Pancreas (tissue), 10 donors: ENCODE measurements at places on chromosomes 5 and 9. TPM values are rescaled to one million over a fixed set of nuclear protein-coding genes. Genes with fewer than 3 reads are reported as not detected.

GRCh38 chr9:107351382-107352045 lies 68.4 kb downstream of the RAD23B start:
- no peak for DNase-seq

GRCh38 chr9:110650991-110651411 lies 17.6 kb upstream of the MUSK start:
- no peak for DNase-seq

DNA sequence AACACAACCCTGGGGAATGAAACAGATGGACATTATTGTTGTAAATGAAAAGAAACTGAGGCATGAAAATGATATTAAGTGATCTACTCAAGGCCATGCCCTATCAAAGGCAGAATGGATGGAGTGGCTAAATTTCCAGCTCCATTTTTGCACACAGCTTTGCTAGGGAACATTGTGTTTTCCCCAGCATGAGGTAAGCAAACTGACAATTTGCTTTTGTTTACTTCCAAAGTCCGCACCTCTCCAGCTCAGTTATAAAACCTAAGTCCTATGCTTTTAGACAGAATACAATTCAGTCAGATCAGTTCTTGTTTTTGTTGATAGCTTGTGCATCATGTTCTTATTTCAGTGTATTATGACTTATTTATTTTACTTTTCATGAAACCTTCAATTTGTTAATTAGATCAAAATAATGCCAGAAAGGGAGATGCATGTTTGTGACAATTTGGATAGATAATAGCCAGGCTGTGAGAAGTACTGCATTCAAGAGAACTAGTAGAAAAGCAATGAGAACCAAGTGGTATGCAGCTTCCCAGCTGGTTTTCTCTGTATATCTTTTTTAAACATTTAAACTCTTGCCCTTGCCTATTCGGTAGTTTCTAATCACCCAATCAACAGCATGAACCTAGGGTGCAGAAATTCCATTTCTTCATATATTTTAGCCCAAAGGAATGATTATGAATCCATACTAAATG lies 380.8 kb downstream of the SPATA31D1 start:
- no peak for DNase-seq

GRCh38 chr5:67346611-67347010 lies 150.0 kb upstream of the CD180 start:
- no peak for DNase-seq

DNA sequence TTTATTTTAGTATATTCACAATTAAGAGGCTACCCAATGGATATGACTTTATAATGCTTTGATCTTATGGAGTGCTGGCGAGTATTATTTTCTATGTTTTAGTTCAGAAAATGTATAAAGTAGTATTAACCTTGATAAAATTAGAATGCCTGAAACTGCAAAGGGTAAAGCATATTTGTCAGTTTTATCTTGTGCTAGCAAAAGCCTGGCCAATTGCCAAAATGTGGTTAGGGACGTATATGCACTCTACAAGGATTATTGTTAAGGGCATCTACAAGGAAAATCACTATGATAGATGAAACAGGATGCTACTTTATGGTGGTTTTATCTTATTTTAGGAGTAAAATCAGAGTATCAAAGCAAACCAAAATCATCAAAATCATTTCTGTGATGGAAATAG lies 281.7 kb downstream of the CCDC171 start:
- no peak for DNase-seq

DNA sequence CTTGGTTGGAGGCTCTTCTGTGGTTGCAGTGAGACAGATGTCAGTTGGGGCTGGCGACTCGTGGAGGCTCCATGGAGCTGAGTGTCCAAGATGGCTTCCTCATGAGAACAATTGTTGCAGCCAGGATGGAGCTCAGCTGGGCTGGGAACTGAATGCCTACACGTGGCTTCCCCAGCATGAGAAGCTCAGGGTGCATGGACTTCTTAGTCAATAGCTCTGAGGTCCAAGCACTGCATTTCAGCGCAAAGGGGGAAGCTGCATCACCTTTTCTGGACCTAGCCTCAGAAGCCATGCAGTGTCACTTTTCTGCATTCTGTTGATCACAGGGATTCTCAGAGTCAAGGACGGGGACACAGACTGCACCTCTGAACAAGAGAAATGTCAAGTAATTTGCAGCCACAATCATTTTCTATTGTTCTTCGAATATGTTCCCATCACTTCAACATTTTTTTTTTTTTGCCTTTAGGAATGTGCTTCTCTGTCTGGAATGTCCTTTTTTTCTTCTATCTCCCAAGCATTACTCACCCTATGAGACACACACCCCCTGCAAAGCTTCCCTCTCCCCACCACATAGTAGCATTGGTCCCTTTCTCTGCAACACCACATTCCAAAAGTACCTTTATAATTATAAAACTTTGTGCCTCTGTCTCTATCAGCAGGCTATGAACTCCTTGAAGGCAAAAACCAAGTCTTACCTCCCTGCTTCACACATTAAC lies 57.5 kb upstream of the STK32A start:
- no peak for DNase-seq

PCDHB2 gene
- 0.63 TPM for total RNA-seq

CCL19 gene
- 0.98 TPM for total RNA-seq

EGFLAM gene
- 1.1 TPM for total RNA-seq

PCDHGA11 gene
- total RNA-seq, result 1.4 TPM

NUTM2F gene
- not detected for total RNA-seq

PCDHGA12 gene
- total RNA-seq, result 1.3 TPM

TMEM245 gene
- 24.7 TPM for total RNA-seq
